Sigmoid colon (tissue), 7 donors: ENCODE measurements at places on chromosomes 2 and 18. TPM values are rescaled to one million over a fixed set of nuclear protein-coding genes. Genes with fewer than 3 reads are reported as not detected.

GRCh38 chr2:239619369-239619768 lies 218.5 kb upstream of the HDAC4 start:
- H3K4me1 ChIP-seq = no peaks in the 10 kb centered on the region
- H3K4me3 ChIP-seq = no peak overlapping the region
- no peak overlapping the region for H3K27ac ChIP-seq
- H3K36me3 ChIP-seq = no peaks in the 10 kb centered on the region
- no peaks in the 10 kb centered on the region for H3K27me3 ChIP-seq
- no peak for DNase-seq

DNA sequence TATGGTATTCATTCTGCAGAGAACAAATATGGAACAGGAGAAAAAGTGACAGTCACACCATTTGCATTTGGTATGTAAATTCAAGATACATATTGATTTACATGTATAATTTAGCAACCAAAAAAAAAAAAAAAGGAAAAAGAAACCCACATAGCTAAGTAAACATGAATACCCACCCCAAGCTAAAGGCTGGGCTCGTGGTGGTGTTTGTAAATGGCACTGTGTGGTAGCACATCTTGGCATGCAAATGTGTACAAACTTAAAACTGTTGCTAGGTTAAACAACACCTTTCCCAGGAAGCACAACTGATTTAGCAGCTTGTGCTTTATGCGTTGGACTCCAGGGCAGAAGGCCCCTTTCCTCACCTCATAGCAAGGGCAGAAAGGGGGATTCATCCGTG lies 481.1 kb upstream of the CELF4 start:
- H3K36me3 ChIP-seq = no peaks in the 10 kb centered on the region
- H3K27me3 ChIP-seq = no peaks in the 10 kb centered on the region
- DNase-seq = no peak
- H3K4me1 ChIP-seq = no peaks in the 10 kb centered on the region

LANCL1 gene
- 45.6 TPM for total RNA-seq

GRCh38 chr2:172927641-172928357 lies 147.8 kb upstream of the MAP3K20 start:
- H3K4me1 ChIP-seq = peaks cover 45% of the 10 kb centered on the region
- H3K27me3 ChIP-seq = no peaks in the 10 kb centered on the region
- H3K36me3 ChIP-seq = no peaks in the 10 kb centered on the region

DNA sequence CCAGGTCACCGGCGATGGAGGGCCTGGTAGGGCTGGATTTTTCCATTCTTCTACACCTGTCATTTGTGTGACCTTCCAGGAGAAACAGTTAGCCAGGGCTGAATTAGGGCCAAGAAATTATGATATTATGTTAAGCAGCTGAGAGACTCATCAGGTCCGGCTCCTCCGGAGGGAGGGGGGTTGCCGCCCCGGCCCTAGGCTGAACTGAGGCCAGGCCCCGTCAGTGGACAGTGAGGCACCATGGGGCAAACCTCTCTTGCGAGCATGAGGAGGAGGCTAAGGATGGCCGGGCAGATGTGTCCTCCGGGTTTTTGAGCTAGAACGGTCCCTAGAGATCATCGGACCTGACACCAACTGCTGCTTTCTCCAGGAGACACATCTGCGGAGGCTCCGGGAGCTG lies 150.1 kb downstream of the SOX11 start:
- H3K36me3 ChIP-seq = no peaks in the 10 kb centered on the region
- no peak overlapping the region for H3K4me3 ChIP-seq
- no peaks in the 10 kb centered on the region for H3K27me3 ChIP-seq
- no peak overlapping the region for H3K27ac ChIP-seq

GRCh38 chr2:114005110-114005783 lies 115.4 kb downstream of the ACTR3 start:
- no peak overlapping the region for H3K4me3 ChIP-seq
- no peak for DNase-seq
- no peak overlapping the region for H3K27ac ChIP-seq
- H3K27me3 ChIP-seq = no peaks in the 10 kb centered on the region
- no peaks in the 10 kb centered on the region for H3K36me3 ChIP-seq

- H3K36me3 ChIP-seq = no peaks in the 10 kb centered on the region
- DNase-seq = no peak
- no peaks in the 10 kb centered on the region for H3K4me1 ChIP-seq
- no peak overlapping the region for H3K4me3 ChIP-seq
- no peaks in the 10 kb centered on the region for H3K27me3 ChIP-seq
- no peak overlapping the region for H3K27ac ChIP-seq
These were observed 353.6 kb upstream of the FANCL start for GRCh38 chr2:58594762-58595161.

DNA sequence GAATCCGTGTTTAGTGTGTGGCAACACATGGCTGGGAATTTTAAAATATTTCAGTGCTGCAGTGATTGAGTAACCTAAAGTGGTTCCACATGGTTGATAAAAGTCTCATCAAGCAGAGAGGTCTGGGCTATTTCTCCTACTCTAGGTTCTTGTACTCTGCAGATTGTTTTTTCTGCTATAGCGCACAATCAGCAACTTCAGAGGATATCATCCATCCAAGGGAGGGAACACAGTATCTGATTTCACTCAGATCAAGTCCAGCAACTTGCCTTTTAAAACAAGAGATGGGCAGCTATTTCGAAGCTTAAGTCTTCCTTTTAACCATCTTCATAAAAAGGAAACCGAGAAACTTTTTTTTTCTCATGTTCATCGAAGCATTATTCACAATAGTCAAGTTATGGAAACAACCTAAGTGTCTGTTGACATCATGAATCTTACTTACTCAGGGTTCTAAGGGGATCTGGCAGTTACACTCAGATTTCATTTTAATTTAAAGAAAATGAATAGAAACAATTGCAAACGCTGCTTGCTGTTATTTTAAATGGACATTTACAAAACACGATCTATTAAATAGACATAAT lies 172.7 kb upstream of the TRIB2 start:
- no peak overlapping the region for H3K27ac ChIP-seq
- DNase-seq = no peak
- H3K4me1 ChIP-seq = no peaks in the 10 kb centered on the region
- H3K36me3 ChIP-seq = no peaks in the 10 kb centered on the region

DNA sequence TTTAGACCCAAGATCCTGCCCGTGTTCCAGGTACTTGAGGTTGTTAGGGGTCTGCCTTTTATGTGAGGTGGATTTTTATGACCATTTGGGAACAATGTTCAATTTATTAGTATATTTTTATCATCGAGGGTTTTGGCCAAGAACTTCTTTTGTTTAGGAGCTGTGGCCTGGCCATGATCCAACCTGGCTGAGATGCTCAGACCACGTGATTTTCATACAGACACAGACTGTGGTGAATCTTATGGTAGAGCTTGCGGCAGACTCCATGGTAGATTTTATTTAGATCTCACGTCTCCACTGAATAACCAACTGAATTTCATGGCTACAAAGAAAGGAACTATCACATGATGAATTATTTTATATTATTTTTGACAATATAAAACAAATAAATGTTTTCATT lies 405.5 kb upstream of the VWC2L start:
- H3K4me1 ChIP-seq = no peaks in the 10 kb centered on the region
- no peak overlapping the region for H3K27ac ChIP-seq
- no peaks in the 10 kb centered on the region for H3K27me3 ChIP-seq

MYO7B gene
- 0.54 TPM for total RNA-seq

DNA sequence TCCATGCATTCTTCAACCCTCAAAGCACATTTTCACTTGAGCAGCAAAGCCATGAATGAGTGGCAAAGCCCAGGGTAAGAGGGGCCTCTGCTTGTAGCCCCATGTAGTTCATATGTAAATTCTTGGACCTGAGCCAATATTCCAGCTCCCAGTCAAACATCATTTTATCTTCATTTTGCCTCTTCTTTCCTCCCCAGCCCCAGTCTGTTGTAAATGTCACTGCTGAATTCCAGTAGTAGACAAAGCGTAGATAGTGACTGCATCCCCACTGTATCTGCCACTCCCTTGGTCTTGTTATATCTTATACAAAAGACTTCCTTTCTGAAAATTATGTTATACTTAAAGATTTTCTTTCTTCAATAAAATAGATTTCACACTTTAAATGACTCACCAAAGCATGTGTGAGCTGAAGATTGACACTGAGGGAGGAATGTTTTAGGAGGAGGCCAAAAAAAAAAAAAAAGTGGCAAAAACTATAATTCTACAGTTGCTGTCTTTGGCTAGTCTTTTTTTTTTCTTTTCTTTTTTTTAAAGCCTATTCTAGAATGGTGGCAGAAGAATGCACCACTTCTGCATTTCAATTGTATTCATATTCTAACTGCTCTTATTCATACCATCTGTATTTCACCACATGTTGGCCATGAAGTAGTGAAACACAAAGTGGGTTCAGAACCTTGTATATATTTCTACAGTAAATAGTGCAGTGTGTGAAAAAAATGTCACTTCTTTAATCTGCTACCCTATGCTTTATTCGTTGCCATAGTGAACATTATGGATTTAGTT lies 306.1 kb downstream of the CPS1 start:
- H3K4me1 ChIP-seq = no peaks in the 10 kb centered on the region
- no peak overlapping the region for H3K4me3 ChIP-seq
- no peaks in the 10 kb centered on the region for H3K36me3 ChIP-seq
- no peaks in the 10 kb centered on the region for H3K27me3 ChIP-seq
- H3K27ac ChIP-seq = no peak overlapping the region

DNA sequence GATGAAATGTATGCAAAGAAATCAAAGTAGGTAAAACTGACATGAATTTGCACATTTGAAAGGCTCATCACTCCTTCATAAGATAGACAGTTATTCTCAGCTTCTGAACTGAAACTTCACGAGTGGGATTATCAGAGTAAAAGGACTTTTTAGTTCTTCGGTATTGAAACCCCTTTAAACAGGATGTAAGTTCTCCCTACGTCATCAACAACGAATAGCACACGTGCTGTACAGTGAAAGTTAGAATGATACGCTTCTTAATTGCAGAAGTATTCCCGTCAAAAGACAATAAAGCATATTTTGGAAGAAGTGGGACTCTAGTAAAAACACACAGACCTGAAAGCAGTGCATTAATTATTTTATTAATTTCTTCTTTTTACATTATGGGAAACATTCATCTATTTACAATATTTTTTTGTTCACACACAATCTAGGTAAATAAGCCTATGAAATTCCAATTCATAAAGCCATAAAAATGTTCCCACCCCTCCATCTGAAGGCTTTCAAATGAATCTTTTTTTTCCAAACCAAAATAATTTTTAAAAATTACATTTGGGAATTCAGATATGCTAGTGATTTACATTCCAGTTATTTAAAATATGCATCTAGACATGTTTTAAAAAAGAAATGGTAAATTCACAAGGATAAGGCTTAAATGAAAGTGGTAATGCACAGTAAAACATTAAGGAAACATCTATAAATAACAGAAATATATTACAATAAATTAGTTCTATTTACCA lies 45.9 kb downstream of the TGIF1 start:
- peaks cover 9% of the 10 kb centered on the region for H3K4me1 ChIP-seq
- H3K27ac ChIP-seq = no peak overlapping the region
- H3K27me3 ChIP-seq = no peaks in the 10 kb centered on the region
- no peak for DNase-seq

GRCh38 chr2:24459224-24460161 lies 31.6 kb upstream of the NCOA1 start:
- H3K4me1 ChIP-seq = no peaks in the 10 kb centered on the region
- H3K4me3 ChIP-seq = no peak overlapping the region
- no peak overlapping the region for H3K27ac ChIP-seq
- no peaks in the 10 kb centered on the region for H3K36me3 ChIP-seq
- no peaks in the 10 kb centered on the region for H3K27me3 ChIP-seq

DNA sequence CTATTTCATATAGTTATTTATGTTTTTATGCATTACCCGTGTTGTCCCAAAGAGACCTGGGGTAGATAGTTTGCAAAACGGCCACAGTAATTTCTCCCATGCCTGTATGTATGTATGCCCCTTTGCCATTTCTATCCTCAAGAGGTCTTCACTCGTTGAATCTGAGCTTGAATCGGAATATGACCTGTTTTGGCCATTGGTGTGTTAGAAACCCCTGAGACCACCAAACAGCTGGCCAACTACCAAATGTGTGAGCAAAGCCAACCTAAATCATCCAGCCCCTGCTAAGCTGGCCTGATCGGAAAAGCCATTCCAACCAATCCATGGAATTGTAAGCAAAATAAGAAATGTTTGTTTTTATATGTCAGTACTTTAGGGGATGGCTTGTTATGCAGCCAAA lies 23.4 kb upstream of the INO80C start:
- no peak overlapping the region for H3K27ac ChIP-seq
- peaks cover 4% of the 10 kb centered on the region for H3K4me1 ChIP-seq
- H3K27me3 ChIP-seq = no peaks in the 10 kb centered on the region
- no peak overlapping the region for H3K4me3 ChIP-seq

DNA sequence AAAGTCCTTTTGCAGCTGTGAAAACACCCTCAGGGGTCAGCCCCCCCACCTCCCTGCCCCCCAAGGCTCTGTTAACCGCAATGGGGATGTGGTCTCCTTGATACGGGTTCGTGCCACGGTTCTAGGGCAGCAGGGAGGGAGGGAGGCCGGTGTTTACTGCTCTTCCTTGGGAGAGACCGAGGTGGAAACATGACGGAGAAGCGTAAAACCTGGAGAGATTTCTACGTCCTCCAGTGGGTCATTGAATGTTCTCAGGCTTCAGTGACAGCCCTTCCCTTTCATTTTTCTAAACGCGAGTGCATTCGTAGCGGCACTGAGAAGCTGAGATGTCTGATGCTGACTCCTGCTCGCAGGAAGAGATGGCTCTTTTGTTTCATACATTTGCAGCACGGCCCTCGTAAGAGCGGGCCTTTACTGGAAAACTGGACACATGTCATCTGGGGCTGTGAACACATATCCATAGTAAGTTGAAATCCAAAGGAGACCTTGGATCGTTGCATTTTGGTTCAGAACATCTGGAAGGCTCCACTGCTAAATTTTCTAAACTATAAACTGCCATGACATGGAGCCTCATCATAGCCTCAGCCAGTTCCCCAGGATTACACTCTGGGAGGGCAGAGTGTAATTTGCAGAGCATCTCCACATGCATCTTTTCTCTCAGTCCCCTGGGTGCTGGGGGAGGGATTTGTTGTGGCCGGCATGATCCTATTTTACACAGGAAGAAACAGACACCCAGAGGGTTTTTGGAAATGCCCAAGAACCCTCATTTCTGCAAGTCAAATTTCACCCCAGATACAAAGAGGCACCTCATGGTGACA lies 40.6 kb upstream of the HDAC4 start:
- no peaks in the 10 kb centered on the region for H3K27me3 ChIP-seq
- no peak overlapping the region for H3K27ac ChIP-seq
- no peak for DNase-seq
- H3K36me3 ChIP-seq = no peaks in the 10 kb centered on the region
- peaks cover 11% of the 10 kb centered on the region for H3K4me1 ChIP-seq

DNA sequence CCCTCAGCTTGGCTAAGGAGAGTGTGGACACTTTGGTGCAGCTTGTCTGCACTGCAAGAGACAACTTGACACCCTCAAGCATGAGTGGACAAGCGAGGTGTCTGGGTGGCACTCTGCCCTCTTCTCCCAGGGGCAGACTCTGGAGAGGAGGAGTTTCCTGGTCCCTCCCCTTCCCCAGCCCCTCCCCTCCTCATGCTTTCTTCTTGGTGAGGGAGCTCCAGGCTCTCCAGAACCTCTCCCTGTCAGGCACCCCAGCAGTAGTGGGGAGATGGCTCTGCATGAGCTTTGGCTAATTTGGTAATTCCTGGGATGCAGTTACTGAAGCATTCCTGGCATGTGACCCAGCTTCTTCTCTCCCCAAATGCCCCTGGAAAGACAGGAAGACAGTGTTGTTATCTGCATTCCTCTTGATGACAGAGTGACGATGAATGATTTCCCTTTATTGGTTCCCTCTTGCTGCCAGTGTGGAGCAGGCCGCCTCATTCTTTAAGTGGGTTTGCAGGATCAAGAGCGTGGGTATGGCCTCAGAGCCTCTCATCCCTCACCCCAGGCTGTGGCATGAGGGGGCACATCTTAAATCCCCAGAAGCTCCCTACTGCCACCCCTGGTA lies 89.2 kb downstream of the STPG4 start:
- peak overlapping the region; percentile 89 for H3K27ac ChIP-seq
- no peaks in the 10 kb centered on the region for H3K27me3 ChIP-seq
- no peak for DNase-seq
- H3K36me3 ChIP-seq = no peaks in the 10 kb centered on the region
